HAP-1 (cell line): ENCODE measurements at places on chromosomes 2 and 18.

DNA sequence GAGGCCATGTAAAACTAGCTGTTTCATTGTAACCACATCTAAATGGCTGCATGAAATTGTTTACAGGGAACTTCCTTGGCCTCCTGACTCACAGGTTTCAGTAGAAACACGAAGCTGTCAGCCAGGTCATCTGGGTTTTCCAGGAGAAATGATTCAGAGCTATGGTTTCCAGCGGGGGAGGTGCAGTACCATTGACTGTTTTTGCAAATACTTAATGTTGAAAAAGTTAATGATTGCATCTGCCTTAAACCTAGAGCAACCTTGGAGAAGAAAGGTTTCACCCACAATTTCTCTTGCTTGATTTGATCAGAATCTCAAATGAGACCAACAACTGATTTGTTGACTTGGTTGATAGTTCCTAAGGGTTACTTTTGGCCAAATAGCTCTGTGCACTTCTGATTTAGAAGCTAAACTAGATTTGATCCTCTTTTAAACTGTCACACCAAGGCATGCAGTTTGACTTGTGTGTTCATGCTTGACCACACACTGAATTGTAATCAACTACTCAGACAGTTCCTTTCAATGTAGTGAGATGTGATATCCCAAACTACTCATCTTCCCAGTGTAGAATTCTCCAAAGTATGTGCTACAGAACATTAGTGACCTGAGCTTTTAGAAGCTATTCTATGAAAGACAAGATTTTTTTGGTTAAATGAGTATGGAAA is 193.5 kb upstream of the CHST9 start:
- DNase-seq: no peak

DNA sequence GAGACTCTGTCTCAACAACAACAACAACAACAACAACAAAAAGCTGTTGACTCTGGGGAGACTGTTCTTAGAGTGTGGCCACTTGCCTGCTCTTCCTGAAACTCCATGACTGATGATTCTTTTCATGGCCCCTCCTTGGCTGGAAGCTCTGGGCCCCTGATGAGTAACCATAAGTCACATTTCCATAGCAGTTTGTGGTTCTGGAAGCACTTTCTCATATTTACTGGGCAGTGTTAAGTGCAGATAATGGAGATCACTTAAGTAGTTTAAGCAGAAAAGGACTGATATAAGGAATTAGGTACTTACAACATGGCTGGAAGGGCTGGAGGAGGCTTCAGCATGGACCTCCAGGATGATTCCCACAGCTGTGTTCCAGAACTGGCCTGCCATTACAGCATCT is 147.3 kb upstream of the DLX2 start:
- no peak for DNase-seq

- DNase-seq: no peak
These were observed 96.7 kb upstream of the SLC39A10 start for GRCh38 chr2:195560209-195560895.

DNA sequence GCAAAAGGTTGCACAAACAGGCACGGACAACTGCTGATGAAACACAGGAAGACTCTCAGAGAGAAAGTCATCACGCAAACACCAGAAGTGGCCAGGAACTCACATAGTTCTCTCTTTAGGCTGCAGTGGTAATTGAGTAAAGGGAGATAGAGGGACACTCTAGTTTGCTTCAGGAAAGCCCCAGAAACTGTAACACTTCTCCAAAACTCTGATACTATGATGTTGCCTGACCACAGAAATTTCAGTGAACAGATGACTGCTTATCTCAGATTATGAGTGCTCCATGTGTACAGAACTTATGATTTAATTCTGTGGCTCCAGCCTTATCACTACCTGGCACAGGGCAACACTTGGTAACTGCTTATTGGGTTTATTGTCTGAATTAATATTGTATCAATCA is 311.5 kb upstream of the GYPC start:
- DNase-seq: no peak

- DNase-seq: no peak
These were observed 12.0 kb downstream of the GPR35 start for GRCh38 chr2:240637116-240637900.

DNA sequence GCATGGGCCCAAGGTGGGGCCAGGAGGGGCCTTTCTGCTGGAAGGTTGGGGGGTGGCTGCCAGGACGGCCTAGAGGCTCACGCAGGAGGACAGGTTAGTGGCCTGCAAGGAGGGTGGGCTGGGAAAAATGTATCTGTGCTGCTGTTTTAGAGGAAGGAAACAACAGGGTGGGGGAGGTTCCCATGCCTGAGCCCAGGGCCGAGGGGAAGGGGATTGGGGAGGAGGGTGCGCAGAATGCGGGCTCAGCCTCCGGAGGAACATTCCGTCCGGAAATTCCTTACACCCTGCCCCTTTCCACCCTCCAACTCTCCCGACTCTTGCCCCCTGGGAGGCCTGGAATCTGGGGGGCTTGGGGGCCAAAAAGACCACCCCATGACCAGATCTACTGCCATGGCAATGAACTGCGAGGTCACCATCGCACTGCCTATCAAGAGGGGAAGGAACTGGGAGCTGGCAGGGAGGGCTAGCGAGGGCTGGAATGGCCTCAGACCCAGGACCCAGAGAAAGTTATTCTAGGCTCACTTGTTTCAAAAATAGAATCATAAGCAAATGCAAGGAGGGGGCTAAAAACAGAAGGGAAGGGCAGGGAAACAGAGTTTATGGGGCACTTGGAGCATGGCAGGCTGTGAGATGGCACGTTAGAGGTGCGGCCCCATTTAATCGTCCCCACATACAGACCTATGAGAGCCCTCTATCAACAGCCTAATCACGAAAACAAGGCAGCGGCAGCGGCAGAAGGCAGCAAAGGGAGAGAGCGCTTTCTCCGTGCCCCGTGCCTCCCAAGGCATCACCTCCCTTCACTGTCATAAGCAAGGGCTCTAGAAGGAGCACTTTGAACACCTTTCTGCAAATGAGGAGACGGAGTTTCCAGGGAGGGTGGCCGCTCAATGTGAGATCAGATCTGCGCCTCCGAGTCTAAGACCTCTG is 90.4 kb downstream of the TNS1 start:
- no peak for DNase-seq

DNA sequence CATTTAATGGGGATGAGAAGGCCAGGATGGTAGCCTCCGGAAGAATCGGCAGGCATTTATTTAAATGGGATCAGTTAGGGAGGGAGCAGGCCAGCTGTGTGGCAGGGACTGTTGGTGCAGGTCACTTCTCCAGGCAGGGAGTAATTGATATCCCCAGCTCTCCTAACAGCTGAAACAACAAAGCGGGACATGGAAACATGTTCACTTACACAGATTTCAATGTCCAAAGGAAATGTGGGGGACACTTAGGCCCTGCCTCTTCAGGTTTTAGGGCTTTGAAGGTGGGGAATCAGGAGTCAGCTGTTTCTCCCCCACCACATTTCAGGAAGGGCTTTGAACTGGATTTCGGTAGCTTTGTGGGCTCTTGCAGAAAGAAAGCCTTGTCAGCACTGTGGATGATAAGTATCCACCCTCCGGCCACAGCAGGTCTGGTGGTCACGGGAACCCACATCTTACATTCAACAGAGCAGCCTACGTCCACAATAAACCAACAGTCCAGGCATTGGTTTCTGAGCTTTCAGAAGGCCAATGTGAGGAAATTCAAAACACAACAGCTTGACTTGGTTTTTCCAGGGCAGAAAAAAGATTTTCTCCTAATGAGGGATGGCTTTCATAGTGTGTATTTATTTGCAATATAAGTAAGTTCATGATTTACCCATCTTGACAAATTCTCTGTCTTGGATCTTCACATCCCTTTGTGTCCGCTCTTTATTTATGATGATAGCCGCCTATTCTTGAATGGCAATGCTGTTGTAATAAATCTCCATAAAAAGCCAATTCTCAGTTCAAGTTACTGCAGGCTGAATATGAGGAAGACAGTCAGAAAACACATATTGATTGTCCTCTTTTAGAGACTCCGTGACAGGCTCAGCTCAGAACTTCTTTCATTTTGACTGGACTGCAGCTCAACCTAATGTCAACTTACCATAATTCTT is 96.6 kb upstream of the NRP2 start:
- DNase-seq: no peak

- DNase-seq: no peak
These were observed 91.2 kb downstream of the KCNS3 start for GRCh38 chr2:17969661-17970060.

DNA sequence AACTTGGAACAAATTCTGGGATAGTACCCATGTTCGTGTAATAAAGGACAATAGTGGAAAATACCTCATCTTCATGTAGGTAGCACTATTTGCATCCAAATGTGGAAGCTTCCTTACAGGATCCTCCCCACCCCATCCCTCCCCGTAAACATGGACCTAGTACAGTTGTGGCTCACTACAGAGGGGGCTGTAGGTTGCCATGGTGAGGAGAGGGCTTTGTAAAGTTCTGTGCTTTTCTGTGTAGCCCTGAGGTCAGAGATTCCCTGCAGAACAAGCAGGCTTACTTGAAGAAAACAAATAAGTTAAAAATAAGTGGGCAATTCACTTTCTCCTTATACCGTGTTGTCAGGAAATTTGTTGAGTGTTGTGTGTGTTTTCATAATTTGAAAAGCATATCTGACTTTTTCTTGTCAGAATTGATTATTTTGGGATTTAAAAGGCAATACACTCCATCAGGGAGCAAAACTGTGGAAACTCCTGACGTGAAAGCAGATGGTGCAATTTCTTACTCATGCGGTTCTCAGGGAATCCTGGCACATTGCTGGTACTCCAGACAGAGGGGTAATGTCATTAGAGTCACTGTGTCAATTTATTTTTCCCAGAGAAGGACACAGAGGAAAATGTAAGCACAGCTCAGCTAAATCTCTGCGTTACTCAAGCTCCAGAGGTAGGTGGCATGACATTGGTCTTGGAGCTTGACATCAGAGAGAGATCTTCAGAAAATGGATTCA is 174.2 kb upstream of the LHCGR start:
- no peak for DNase-seq

- peak; percentile 30 for DNase-seq
These were observed 61.0 kb downstream of the GRB14 start for GRCh38 chr2:164560181-164560792.
